Neuronal stem cell (in vitro differentiated cells): ENCODE measurements at places on chromosomes 5 and 9.

DNA sequence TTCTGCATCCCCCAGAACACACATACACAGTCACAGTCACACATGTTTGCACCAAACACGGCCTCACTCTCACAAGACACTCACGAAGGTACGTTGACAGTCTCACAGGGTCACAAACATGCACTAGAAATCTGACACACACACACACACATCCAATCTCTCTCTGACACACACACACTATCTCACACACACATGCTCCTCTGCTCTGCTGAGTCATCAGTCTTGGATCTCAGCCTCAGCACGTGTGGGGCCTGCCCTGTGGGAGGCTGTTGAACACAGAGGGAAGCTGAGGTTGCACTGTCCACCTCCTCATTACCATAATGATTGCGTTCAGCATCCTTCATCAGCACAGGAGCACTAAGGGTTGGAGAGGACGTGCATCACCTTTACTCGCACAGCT, 188.8 kb downstream of the MTRR start:
- H3K27me3 ChIP-seq = peaks cover 3% of the 10 kb centered on the region
- no peak overlapping the region for H3K4me3 ChIP-seq
- H3K4me1 ChIP-seq = no peaks in the 10 kb centered on the region
- no peaks in the 10 kb centered on the region for H3K36me3 ChIP-seq
- no peak overlapping the region for H3K27ac ChIP-seq

DNA sequence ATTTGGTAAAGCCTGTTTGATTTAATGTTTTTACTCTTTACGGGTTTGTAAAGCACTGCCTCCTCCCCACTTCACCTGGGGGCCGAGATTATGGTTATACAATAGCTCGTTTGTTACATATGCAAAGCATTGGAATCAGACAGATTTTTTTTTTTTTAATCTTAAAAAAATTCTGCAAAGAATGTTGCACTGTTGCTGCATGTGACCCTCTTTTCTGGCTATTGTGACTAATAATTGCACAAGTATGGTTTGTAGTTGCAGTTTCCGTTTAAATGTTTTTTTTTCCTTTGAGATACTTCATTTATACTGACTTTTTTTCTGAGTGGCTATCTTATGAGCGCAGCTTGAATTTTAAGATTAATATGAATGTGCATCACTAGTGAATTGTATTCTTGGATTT, 165.3 kb downstream of the KDM4C start:
- no peak overlapping the region for H3K4me3 ChIP-seq
- no peaks in the 10 kb centered on the region for H3K27me3 ChIP-seq
- H3K4me1 ChIP-seq = peaks cover 2% of the 10 kb centered on the region
- H3K27ac ChIP-seq = no peak overlapping the region
- no peak for DNase-seq
- no peaks in the 10 kb centered on the region for H3K36me3 ChIP-seq

GRCh38 chr5:111945535-111945934, 188.5 kb upstream of the NREP start:
- no peaks in the 10 kb centered on the region for H3K4me1 ChIP-seq
- H3K27ac ChIP-seq = no peak overlapping the region
- no peaks in the 10 kb centered on the region for H3K27me3 ChIP-seq
- H3K4me3 ChIP-seq = no peak overlapping the region
- H3K36me3 ChIP-seq = no peaks in the 10 kb centered on the region
- no peak for DNase-seq

DNA sequence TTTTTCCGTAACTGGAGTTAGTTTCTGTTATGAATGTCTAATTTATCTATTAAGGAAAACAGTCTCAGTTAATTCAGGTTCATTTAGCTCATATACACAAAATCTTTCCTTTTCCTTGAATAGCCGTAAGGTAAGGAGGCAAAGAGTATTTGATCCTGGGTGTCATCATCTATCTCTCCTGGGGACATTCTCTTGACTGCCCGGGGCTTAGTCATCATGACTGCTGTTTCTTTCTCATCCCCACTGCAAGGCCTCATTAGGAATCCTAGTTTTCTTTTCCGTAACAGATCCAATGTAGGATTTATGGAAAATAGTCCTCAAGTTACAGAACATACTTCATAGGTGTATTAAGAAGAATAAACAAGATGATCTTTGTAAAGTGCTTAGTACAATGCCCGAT, 134.9 kb upstream of the CHD1 start:
- H3K36me3 ChIP-seq = no peaks in the 10 kb centered on the region
- DNase-seq = no peak
- H3K27me3 ChIP-seq = no peaks in the 10 kb centered on the region

- DNase-seq = no peak
- H3K27me3 ChIP-seq = peaks cover 2% of the 10 kb centered on the region
- peaks cover under 1% of the 10 kb centered on the region for H3K36me3 ChIP-seq
- H3K4me3 ChIP-seq = no peak overlapping the region
- no peaks in the 10 kb centered on the region for H3K4me1 ChIP-seq
- H3K27ac ChIP-seq = no peak overlapping the region
Measured at GRCh38 chr5:6678385-6678784, 34.8 kb upstream of the TENT4A start.
